ENCODE measurements at places on chromosomes 4 and X. TPM values are rescaled to one million over a fixed set of nuclear protein-coding genes. Genes with fewer than 3 reads are reported as not detected.

Gene TMEM271
- 13.1 TPM for total RNA-seq

Gene FATE1
- total RNA-seq = not detected

Gene EPGN
- not detected for total RNA-seq

Gene SOD3
- 1.4 TPM for total RNA-seq

Gene MAGED4
- total RNA-seq = 160 TPM

Gene PCDH19
- total RNA-seq = 45.2 TPM

Gene TBC1D14
- 113 TPM for total RNA-seq

Gene SPANXN5
- total RNA-seq = not detected

Gene XG
- not detected for total RNA-seq

Gene IL2
- total RNA-seq = not detected

Gene FMR1NB
- not detected for total RNA-seq

Gene RASSF6
- total RNA-seq = 0.23 TPM

Gene XAGE1A
- not detected for total RNA-seq

Gene CXorf65
- not detected for total RNA-seq

Gene SHISA3
- total RNA-seq = 2.1 TPM

Gene ZCCHC13
- total RNA-seq = not detected

Gene STOX2
- 60.4 TPM for total RNA-seq

Gene MAP3K15
- total RNA-seq = 0.46 TPM

Gene CLTRN
- 0.46 TPM for total RNA-seq

Gene ESX1
- not detected for total RNA-seq

Gene DCX
- 268 TPM for total RNA-seq

Gene ADH1C
- total RNA-seq = not detected

Gene HEPH
- total RNA-seq = 13.1 TPM

Gene FAM114A1
- total RNA-seq = 18.5 TPM

Gene MAGEE2
- total RNA-seq = 4.2 TPM

Gene POU4F2
- total RNA-seq = not detected

Gene TEX13D
- not detected for total RNA-seq

Gene UGT2B10
- total RNA-seq = not detected

Gene FAM149A
- 36.4 TPM for total RNA-seq

Gene ASB12
- 0.46 TPM for total RNA-seq

Gene CFP
- total RNA-seq = 1.4 TPM

Gene HMX1
- 0.46 TPM for total RNA-seq

Gene TMPRSS11B
- total RNA-seq = not detected

Gene CPLX1
- total RNA-seq = 3.5 TPM

Gene ANXA3
- 24.7 TPM for total RNA-seq

Gene FAM9C
- under 0.01 TPM for total RNA-seq

Gene MAMLD1
- 4.2 TPM for total RNA-seq

Gene ZDHHC9
- 31.6 TPM for total RNA-seq

Gene PDCL2
- not detected for total RNA-seq

Gene TMEM31
- not detected for total RNA-seq

Gene HSFX2
- total RNA-seq = 1.4 TPM

Gene NOX1
- not detected for total RNA-seq

Gene RTL9
- 1.6 TPM for total RNA-seq

Gene MTMR1
- 33.7 TPM for total RNA-seq

Gene GPR119
- total RNA-seq = not detected

Gene HELT
- total RNA-seq = 1.6 TPM

Gene SRPX
- 5.3 TPM for total RNA-seq

Gene PWWP3B
- 4.2 TPM for total RNA-seq

Gene JCHAIN
- not detected for total RNA-seq

Gene EDA
- 4.4 TPM for total RNA-seq

Gene NONO
- total RNA-seq = 275 TPM

Gene NXF3
- total RNA-seq = not detected

Gene PASD1
- not detected for total RNA-seq

Gene TREX2
- total RNA-seq = 2.3 TPM
